Hematopoietic multipotent progenitor cell treated with erythropoietin and hydrocortisone succinate and interleukin-3 and kit ligand, for 15 days (in vitro differentiated cells): ENCODE measurements at places on chromosomes 13 and 19.
A peak's percentile ranks its signal among the peaks of the same experiment; 100 is the strongest.

- DNase-seq, result no peak
Measured at GRCh38 chr13:90270226-90270625, 1077.3 kb upstream of the MIR17HG start.

GRCh38 chr19:29566496-29567054, 39.5 kb upstream of the POP4 start:
- DNase-seq, result no peak

- no peak for DNase-seq
Measured at GRCh38 chr13:52961256-52961910, 67.2 kb upstream of the OLFM4 start.

- DNase-seq, result peak; percentile 55
Measured at GRCh38 chr19:14015524-14016035, 9.5 kb upstream of the RFX1 start.
